ENCODE measurements at places on chromosomes 3 and 15.

GRCh38 chr3:176097027-176097426 lies 1100.3 kb downstream of the TBL1XR1 start:
- DNase-seq: no peak

DNA sequence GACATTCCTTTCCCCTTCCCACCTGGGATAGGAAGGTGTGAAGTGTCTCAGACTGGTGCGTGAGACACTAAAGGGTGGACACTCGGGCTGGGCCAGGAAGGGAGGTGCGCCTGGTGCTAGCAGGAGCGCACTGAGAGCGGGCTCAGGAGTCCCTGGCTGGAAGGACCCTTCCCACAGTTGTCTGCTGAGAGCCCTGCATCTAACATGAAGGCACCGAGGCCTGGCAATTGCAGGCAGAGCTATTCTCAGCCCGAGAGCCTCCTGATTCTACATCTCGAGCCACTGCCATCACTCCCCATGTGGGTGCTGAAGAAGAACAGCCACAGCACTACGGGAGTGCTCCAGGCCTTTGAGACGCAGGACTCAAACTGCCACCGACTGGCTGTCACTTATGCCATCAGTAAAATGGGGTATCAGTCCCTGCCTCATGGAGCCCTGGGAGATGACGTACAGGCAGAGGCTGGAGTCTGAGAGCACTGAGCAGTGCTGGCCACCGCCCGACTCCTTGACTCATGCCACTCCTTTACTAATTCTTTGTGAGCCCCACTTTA lies 159.4 kb downstream of the KLF13 start:
- no peak for DNase-seq

- no peak for DNase-seq
These were observed 89.5 kb downstream of the MYH15 start for GRCh38 chr3:108420926-108421325.

DNA sequence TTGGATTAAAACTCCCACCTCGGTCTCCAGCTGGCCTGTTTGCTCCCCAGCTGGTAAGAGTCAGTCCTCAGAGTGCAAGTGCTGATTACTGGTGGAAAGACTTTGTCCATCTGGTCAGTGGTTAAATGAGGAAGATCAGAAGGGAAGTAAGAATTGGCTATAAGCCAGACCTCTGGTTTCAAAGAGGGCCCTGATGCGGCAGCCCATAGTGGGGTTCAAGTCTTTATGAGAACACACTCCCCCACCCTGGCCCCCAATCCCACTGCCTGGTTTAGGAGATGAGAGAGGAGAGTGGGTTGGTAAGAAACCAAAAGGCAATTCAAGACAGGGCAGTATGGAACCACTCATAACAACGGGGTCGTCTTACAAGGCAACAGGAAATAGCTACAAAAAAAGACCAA lies 65.0 kb downstream of the FRMD4B start:
- no peak for DNase-seq

- DNase-seq: no peak
These were observed 1357.1 kb downstream of the ZPLD1 start for GRCh38 chr3:103791786-103792515.

DNA sequence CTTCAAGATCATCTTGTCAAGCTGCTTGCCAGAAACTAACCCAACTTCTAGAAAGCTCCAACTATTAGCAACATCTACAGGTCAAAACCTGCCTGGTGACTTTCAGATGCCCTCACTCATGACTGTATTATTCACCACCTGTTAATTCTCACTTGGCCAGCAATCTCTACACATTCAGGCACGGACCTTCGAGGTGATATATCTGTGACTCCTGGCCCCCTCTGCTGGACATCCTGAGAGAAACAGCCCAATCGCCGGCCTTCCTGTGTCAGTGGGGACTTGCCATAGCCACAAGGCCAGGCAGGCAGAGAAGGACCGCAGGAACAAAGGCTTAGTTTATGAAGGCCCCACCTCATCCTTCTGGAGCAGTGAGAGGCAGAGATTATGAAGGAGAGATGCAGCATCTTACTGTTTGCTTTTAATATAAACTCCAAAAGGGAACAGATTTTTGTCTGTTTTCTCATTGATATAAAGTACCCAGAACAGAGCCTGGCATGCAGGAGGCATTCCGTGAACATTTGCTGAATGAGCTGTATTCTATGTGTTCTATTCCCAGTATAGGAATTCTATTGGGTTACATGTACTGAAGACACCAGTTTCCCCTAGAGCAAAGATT lies 24.4 kb upstream of the OCA2 start:
- peak; percentile 74 for DNase-seq

GRCh38 chr15:39140060-39140604 lies 440.7 kb upstream of the THBS1 start:
- DNase-seq: peak; percentile 30

DNA sequence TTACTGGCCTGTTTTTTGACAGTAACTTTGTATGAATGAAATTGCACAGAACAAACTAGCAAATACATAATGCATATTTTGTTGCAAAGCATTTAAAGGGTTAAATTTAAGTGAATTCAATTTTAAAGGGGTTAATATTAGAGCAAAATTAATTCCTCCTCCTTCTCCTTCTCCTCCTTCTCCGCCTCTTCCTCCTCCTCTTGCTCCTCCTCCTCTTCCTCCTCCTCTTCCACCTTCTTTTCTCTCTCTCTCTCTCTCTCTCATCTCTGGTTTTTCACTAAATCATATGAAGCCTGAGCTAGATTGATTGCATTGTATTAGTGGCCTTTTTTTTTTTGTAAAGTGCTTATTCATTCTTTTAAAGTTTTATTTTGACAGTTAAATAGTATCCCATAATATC lies 154.5 kb downstream of the THRB start:
- no peak for DNase-seq

DNA sequence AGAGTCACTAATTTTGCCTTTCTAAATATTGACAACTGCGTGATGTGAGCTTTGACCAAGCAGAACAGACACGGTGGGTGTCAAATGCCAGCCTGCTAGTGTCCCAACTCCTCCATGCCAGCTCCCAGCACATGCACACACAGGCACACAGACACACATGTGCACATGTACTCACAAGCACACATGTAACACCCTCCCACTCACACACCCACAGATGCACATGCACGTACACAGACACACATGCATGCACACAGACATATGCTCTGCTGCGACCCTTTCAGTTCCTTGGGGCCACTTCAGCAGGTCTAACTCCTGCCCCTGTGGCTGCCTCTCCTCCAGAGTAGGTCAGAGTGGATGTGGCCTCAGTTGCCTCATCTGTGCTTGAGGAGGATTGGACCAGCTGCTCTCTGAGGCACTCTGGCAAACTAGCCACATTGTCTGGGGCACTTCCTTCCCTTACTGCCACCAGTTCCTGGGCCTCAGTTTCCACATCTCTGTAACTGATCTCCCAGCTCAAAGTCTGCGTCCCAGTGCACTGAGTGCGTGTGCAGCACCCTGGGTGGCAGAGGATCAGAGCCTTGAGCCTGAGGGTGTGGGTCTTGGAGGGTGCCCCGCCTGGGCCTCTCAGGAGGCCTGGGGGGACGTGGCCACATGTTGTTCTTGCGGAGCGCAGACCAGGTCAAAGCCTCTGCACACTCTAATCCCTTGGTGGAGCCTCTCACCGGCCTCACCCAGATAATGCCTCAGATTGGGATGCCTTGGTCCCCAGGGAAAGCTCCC lies 55.0 kb upstream of the PRR23E start:
- DNase-seq: no peak
